Stimulated activated CD4-positive, alpha-beta T cell treated with anti-CD3 and anti-CD28 coated beads, Interleukin-15, amount 100 ng/mL, for 1 hour (primary cell): ENCODE measurements at places on chromosomes 1 and 21.

DNA sequence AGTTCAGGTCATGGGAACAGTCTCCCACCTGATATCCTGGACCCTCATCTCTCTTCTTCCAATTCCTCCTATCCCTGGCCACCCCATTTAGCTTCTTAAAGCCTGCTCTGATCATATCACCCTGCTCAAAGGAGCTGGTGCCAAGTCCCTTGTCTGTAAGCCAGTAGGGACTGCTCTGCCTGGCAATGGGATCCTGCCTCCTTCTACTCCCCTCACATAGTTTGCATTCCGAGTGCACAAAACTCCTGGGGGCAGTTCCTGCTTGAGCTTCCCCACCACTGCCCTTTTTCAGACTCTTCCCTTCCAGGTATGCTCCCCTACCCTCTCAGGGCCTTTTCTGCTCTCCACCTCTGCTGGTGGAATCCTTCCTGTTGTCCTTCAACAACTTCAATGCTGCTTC lies 48.1 kb downstream of the NGF start:
- no peak for DNase-seq

DNA sequence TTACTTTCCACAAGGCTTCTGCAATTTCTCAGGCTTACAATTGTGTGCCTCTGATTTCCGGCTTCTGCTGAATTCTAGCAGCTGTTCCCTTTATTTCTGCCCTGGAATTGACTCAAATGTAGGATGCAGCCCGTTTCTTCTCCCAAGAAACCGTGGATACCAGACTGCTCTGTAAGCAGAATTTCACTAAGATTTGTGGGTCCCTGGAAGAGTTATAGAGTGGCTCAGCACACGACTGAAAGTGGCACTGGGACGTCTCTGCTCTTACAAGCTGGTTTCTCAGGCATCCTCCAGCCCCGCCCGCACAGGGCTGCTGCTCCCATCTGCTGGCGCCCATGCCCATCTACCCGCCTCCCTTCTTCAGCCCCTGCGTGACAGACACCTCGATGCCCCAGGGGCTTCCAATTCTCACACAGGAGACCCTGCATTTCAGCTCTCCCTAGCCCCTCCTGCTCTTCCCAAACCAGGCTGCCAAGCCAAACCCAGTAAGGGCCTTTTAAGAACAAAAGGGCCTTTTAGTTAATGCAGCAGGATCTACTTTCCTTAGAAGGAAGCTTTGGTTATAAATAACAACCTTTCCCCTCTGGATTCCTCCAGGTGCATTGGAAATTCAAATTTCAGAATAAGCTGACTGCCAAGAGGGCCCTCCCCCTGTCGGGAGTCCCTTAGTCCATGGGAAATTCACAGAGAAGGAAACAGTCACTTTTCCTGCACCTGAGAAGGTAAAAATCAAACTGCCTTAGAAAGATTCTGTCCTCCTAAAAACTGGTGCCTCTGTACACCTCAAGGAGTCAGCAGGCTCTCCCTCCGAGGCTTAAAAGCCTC lies 45.4 kb upstream of the TENT5B start:
- DNase-seq: no peak

DNA sequence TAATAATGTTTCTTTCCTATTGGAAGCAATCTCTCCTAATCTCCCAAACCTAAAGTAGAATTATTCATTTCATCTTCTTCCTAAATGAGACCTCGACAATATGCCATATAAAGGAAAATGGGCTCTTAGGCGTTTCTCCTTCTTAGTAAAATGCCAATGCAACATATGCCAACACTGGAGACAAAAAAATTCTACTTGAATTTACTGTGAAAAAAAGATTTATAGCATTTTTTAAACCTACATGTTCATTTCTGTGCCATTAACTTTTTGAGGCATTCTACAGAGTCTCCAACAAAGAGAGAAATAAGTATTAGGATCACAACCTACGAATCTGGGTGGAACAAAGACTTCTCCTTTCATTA lies 1.3 kb downstream of the WDR47 start:
- DNase-seq: no peak

GRCh38 chr1:40003156-40004093 lies 37.1 kb upstream of the CAP1 start:
- no peak for DNase-seq

GRCh38 chr1:68173936-68174737 lies 58.2 kb downstream of the WLS start:
- DNase-seq: no peak

- peak; percentile 23 for DNase-seq
Observed at GRCh38 chr1:11320153-11320936, 47.3 kb downstream of the UBIAD1 start.

- DNase-seq: no peak
Observed at GRCh38 chr1:8472668-8473067, 154.8 kb downstream of the SLC45A1 start.

GRCh38 chr1:199302554-199302953 lies 663.7 kb downstream of the PTPRC start:
- DNase-seq: no peak

DNA sequence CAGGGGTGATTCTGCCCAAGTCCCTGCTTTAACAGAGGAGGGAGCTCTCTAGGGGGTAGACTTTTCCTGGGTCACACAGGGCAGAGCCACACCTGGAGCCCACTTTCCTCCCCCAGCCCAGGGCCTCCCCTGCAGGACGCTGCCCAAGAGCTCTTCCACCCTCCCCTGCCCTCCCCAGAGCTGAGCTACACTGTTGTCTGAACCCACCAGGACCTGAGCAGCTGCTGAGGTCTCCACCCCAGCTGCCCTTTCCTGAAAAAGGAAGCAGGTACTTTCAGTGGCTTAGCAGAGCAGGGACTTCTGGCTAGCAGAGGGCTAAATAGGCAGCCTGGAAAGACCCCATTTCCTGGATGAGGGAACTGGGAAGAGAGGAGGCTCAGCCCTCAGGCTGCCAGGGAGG lies 169.3 kb upstream of the ETV3 start:
- DNase-seq: no peak

DNA sequence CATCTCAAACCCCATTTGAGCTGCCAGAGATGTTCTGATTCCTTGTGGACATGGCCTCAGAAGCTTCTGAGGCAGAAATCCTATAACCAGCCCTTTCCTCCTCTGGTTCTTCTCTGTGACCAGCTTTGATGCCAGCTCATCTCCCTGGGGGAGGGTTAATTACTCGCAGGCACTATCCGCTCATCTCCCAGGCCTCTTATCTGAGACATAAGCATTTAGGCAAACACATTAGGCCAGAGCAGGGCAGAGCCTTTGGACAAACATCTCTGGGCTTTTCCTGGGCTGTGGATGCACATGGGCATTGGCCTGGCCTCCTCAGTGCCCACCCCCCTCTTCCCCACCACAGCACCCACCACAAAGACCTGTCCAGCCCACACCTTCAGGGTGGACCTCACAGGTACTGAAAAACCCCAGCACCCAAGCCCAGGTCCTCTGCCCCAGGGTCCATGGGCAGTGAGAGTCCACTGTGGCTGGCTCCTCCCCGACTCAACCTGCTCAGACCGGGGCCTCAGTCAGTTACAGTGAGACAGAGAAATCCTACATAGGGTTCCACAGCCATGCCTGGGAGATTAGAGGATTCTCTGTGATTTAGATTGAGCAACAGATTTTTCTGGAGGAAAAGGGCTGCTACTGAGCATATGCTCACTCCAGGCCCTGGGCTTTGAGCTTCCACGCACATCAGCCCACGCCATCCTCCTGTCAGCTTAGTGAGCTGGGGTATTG lies 26.9 kb downstream of the IGSF21 start:
- no peak for DNase-seq

DNA sequence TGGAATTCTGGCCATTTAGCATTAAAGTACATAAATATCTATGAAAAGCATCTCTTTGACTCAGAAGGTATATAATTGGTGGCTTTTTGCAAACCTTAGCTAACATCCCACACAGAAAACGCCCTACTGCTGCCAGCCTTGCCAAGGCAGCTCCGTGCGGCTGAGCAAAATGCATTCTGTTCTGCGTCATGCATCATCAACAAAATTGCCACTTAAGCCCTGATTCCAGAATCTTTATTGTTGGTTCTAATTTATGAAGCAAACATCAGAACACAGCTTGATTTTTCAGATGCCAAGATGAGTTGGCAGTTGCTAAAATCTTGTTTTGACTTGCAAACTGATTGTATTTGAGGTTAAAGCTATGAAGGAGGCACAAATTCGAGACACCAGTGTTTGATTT lies 314.9 kb upstream of the DEPDC1 start:
- DNase-seq: no peak

- DNase-seq: no peak
Observed at GRCh38 chr21:34884346-34884929, 164.7 kb downstream of the RUNX1 start.

DNA sequence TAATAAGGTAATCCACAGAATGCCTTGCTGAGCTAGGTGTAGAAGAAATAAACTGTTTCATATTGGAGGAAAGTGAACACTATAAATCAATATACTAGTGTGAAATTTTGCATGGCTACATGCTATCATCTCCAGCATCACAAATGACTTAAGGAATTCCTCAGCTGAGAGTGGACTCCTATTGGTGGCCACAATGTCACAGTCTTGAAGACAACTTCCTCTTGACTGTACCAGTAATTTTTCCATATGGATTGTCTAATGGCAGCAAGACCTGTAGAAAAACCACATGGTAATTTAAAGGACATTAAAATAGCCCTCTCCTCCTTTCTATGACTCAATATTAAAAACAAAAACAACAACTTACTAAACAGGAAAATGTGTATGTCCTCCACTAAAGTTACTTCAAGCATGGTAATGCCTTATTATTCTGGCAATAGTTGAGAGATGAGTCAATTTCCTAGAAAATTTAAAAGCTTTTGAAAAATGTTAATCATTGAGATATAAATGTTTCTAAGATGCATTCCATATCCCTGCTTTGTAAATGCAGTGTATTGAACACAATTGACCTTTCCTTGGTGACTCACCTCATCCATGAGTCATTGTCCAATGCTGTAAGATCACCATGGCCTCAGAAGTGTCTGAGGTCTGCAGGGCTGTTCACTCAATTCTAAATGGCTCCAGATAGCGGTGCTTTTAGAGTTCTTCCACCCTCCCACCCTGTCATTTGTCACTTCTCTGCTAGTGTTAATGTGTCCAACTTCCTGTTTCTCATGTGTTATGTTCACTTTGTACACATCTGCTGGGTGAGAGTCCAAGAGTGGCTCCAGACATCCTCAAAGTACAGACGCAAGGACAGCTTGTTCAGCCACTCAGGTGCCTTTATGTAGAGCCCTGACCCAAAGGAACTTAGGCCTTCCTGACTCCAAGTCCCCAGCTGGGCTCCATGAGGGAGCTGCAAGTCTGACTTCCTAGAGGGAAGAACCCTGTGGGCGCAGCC lies 32.8 kb upstream of the DNASE2B start:
- DNase-seq: no peak

DNA sequence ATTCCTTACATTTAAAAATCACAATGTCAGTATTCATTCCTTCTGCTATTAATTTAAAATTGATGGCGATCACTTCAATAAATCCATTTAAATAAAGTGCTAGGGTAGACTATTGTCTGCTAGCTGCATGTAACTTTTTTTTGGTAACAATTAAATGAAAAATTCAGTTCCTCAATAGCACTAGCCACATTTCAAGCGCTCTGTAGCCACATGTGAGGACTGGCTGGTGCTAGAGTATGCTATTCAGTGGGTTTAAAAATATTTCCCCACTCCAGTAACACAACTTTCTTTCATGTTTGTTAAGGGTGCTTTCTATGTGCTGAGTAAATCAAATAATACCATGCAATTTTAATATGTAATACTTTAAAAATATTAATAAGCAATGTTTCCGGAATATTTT lies 108.2 kb downstream of the LTN1 start:
- DNase-seq: no peak

DNA sequence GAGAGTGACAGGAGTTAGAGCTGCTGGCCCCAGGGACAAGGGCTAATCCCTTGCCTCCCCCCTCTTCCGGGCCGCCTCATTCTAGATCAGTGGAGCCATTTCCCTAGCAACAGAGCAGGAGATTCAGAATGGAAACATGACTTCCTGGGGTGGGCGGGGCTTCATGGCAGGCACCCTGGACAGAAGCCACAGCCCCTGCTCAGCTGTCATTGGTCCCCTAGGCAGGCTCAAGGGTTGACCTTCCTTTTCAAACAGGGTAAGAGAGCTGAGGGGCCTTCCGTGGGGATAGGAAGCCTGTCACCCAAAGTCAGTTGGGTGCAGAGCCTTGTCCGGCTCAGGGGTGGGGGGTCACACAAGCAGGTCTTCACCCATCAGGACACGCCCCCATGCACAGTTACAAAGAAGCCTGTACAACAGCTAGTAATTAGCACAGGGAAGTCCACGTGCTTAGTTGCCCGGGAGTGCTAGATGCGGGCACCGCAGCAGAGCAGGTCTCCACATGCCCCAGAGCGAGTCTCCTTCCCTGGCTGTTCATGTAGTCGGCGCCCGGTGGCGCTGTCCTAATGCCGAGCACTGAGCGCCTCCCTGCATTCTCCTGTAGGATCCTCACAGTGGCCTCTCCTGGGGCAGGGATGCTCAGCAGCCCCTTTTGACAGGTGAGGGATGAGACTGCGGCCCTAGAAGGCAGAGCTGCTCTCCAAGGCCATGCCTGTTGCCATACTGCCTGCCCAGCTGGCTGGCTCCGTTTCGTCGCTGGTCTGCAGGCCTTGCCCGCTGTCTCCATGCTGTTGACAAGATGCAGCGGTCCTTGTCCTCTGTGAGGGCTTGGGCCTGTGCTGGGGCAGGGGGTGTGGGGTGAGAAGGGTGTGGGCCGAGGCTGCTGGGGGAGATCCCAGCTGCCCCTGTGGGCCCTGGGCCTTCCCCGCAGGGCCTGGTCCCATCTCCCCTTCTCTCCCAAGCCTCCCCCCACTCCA lies 5.1 kb downstream of the TMEM201 start:
- DNase-seq: no peak

DNA sequence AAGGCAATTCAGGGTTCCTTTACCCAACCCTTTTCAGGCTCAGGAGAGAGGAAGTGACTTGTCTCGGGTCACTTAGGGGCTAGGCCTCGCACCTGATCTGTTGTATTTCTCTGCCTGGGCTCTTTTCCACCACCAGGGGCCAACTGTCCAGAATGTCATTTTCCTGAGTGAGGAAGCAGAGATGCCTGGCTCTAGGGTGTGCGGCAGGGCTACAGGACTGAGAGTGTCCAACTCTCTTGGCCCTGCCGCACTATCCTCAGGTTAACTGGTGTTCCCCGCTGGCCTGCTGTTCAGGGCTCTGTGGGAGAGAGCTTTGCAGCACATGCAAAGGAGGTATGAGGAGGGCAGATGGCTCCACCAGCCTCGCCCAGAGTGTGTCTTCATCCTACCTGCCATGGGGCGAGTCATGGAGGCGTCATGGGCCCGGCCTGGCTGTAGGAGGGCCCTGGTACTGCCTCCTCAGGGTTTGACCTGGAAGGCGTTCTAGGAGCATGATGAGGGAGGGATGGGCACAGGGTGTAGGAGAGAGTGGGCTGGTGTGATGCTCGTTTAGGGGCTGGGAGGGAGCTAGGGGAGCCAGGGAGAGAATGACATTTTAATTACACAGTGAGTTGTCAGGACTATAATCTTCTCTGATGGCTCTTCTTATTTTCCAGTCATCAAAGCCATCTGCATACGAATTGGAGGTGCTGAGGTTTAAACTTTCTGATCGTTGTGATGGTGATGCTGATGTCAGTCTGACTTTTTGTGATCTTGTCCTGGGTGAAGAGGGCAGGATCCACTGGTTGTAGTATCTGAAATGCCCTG lies 128.3 kb downstream of the NOS1AP start:
- no peak for DNase-seq

- no peak for DNase-seq
Observed at GRCh38 chr1:222905151-222905550, 90.3 kb downstream of the DISP1 start.
